ENCODE measurements at places on chromosomes 4 and X.

- DNase-seq = no peak
Observed at GRCh38 chr4:74117024-74117534, 18.1 kb upstream of the CXCL2 start.

- no peak for DNase-seq
Observed at GRCh38 chr4:86938771-86939520, 4.1 kb downstream of the AFF1 start.

DNA sequence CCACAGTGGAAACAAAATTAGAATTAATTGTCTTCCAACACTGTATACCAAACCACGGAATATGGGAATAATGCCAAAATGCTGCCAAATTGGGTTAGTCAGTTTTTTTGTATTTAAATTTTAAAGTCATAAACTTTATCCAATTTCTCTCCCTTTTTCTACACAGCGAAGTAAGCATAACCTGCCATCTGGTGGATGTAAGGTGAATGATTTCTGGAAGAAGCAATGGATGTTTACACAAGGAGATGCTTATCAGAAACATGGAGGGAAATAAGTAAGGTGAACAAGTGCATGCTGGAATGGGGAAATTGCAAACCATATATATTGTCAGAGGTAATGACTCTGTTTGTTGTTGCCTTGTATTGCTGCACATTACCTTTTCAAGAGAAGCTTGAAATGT lies 691.9 kb downstream of the TECRL start:
- DNase-seq = peak; percentile 23

DNA sequence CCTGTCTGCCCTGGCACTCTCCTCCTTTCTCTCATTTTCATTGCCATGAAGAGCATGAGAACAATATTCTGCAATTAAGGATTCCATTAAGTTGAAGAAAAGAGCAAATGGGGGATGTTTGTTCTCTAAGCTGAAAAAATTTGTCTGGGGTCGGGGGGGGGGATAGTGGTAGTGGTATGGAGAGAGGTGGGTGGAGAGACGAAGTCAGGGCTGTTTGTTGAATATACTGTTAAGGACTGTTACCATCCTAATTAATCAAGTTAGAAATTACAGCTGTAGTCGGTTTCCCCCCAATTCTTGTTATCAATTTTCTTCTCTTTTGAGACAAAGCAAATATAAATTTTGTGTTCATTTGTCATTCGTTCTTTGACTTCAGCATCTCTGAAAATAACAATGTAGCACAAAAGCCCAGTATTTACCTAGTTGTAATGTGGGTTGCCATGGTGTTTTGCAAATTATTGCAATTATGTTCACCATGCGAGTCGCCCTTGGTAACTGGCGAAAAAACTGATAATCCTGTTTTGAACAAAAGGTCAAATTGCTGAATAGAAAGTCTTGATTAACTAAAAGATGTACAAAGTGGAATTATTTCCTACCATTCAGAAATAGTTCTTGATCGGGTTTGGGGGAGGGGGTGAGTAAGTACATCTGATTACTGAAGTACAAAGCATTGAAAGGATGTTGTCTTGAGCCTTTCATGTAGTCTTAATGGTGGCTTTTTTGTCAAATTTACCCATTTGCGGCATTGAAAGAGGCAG lies 139.1 kb downstream of the ARX start:
- no peak for DNase-seq

DNA sequence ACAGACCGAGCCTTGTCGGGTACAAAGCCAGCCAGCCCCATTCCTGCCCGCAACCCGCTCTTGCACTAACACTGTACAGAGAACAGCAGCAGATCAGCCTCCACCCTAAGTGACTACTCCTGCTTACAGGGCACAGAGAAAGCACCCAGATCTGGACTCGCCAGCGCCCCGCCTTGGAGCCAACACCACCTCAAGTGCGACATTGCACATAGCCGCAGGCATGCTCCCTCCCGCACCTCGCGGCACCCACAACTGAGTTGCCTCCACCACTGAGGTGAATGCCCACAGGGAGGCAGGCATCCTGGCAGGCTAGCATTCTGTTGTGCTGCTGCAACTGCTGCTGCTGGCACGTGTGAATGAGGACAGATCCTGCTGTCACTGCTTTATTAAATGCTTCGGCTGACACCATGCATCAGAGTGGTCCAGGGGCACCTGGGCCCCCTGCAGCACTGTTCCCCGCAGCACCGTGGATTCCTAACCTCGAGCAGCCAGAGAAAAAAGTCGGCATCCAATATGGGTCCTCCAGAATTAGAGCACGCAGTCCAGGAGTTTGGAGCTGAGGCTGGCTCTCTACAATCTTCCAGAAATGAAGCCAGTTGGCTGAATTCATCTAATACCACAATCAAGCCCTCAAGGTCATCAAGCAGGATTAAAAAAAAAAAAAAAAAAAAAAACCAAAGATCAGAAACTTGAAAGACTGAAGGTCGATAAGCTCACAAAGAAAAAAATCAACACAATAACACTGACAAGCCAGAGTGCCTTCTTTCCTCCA lies 352.9 kb downstream of the GASK1B start:
- DNase-seq = no peak

DNA sequence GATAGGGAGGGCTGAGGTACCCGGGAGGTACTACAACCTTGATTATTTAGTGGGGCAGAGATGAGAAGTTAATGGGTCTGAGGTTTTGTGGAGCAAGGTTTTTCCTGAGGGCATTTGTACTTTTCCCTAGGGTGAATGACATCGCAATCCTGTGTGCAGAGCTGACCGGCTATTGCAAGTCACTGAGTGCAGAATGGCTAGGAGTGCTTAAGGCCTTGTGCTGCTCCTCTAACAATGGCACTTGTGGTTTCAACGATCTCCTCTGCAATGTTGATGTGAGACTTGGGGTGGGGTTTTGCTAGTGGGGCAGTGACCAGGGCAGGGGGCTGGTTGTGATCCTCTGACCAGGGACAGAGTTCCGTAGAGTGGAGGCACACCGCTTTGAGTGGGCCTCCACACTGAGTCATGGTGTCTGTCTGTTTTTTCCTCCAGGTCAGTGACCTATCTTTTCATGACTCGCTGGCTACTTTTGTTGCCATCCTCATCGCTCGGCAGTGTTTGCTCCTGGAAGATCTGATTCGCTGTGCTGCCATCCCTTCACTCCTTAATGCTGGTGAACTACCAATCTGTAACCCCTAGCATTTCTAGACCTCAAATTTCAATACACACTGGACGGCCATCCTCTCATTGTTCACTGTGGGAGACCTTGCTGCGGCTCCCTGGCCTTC lies 9.9 kb downstream of the MED12 start:
- no peak for DNase-seq

GRCh38 chr4:118326585-118326984 lies 26.2 kb downstream of the PRSS12 start:
- DNase-seq = no peak

DNA sequence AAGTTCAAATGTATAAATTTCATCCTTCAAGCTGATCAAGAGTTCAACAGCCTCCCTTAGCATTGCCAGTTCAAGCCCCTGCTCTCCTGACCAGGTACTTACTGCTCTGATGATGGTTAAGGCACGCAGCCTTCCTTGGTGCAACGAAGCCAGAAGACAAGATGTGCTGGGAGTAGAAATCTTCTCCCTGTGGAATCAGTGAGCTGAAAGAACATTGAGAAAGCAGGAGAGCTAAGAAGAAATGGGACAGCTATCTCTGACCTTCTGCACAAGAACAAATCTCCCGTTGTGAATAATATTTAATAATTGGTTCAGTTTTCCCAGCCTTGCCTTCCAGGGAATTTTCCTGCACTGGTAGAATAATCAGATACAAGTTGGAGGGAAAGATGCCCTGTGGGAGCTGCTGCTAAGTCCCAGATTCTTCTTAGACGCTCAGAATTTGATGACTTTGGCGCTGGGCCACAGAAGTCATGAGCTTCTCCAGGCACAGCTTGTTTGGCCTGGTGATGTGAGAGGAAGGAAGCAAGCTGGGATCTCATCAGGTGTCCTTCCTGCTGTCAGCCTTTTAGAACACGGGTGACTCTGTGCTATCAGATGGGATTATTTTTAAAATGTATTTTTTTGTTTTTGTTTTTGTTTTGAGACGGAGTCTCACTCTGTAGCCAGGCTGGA lies 77.8 kb downstream of the CD38 start:
- DNase-seq = no peak

DNA sequence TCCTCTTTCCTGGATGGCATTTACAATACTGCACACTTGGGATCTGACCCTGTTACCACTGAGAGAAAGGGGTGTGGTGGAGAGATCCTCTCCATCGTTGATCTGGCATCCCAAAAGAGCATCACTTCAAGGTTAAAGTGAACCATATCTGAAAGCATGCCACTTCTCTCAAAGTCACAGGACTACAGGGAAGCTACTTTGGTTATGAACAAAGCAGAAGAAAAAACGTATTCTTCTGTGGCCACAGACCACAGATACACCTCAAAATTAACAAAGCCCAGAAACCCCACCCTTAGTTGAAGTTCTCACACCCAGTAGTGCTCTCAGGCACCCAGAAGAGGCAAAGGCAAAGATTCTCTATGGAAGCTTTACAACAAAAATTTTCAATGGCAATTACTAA lies 108.3 kb downstream of the JADE1 start:
- DNase-seq = no peak

DNA sequence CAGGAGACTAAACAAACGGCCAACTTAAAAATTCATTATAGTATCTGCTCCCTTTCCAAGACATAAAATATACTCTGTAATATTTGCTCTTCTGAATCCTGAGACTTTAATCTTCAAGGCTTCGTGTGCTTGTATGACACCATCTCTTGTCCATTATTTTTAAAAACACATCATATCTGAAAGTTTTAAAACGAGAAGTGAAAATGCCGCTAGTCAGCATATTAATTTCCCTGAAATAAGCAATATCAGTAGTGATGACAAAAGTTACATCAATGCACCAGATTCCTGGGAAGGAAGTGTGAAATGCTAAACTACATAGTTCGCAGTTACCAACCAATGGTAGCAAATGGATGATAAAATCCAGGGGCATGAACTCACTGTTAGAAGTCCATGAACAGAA lies 66.8 kb upstream of the EXOC1L start:
- DNase-seq = no peak

- DNase-seq = peak; percentile 5
Observed at GRCh38 chrX:120452131-120452530, 17.0 kb downstream of the LAMP2 start.

DNA sequence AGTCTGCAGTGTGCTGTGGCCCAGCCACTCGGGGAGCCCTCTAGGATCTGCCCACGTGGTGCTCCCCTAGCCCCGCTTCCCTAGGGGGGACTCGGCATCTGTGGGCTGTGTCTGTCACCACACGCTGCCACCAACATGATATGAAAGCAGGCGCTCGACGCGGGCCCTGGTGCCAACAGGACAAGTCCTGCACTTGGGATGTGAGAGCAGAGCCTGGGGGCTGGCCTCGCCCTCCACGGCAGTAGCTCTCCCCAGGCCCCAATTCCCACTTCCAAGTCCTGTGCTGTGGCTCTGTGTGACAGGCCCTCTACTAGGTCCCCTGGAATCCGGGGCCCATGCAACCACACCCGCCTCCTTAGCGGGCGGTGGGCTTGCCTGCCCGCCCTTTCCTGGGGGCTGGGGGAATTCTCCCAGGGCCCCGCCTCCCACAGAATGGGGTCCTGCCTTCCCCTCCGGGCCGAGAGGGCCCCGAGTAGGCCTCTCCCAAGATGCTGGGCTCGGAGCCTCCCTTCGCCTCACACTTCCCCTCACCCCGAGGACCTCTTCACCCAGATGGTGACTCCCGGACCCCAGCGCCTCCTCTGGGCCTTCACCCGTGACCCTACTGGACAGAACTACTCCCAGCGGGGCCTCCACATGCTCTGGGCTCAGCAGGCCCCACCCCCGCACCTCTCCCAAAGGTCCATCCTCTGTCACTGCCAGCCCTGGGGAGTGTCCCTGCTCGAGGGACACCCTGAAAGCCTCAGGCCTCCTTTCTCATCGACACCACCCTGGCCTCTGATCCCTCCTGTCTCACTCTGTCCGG lies 11.2 kb downstream of the LRPAP1 start:
- DNase-seq = no peak

DNA sequence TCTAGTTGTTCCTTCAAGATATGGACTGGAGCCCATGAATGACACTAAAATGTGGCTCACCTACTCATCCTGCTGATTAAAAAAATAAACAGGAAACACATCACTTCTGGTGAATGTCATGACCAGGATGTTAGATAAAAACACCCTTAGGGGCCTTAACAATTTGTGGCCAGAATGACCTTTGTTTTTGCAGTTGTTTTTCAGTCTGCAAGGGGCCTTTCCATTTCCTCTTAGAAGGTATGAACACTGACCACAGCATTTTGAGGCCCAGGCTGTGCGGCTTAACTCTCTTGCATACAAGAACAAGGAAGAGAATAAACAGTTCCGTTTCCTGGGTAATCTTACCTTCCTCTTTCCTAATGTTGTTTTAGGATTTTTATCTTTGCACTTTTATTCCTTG lies 113.2 kb downstream of the IL1RAPL2 start:
- no peak for DNase-seq

- DNase-seq = no peak
Observed at GRCh38 chrX:107154787-107155620, 36.4 kb upstream of the RBM41 start.

DNA sequence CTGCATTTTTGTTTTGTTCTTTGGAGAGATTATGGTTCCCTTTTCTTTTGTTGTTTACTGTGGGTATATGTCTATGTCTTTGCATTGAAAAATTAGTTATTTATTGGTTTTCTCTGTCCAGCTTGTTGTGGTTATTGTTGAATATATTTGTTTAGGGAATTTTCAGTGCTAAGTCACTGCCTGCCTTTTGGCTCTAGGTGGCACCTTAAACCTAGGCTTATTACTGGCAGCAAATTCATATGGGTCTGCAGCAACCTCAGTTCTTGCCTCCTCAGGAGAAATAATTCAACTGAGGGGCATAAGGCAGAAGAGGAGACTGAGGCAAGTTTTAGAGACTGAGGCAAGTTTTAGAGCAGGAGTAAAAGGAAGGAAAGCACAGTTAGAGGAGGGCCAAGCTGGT lies 1157.3 kb upstream of the AGA start:
- no peak for DNase-seq

DNA sequence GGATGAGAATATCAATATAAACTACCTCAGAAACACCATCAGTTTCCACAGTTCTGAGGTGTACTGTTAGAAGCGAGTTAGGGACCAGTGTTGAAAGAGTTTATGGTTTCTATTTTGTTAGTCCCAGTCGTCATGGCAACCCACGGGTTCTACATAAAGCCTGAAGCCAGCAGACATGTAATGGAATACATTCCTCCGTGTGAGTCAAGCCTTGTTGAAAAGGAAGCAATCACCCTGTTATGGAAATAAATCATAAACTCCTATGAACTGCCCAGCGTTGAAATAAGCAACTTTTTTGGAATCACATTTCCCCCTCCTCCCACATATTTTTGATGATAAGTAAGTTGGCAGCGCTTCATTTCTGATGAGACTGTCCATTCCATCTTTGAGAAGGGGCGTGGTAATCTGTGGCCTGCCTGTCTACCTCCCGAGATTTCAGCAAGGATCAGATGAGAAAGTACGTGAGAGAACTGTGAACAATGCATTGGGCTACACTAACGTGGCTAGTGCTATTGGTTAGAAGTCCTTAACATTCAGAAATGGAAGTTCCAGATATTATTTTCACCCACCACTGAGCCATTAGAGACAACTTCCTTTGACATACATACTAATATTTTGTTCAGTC lies 40.4 kb upstream of the PDHA1 start:
- no peak for DNase-seq

Data from NCI-H1694 treated with DMSO at 0.1 percent for 48 hours (cell line).